M059J (cell line): ENCODE measurements at places on chromosomes 7 and 10. TPM values are rescaled to one million over a fixed set of nuclear protein-coding genes. Genes with fewer than 3 reads are reported as not detected.

Gene EN2
- total RNA-seq: not detected in 2 replicates

Gene FRMD4A
- 4.0 and 10.8 TPM in 2 replicates for total RNA-seq

Gene VOPP1
- 71.2 and 89.5 TPM in 2 replicates for total RNA-seq

- DNase-seq: no peak
These were observed 56.7 kb downstream of the SNX10 start for GRCh38 chr7:26348234-26348851.

- DNase-seq: peak; percentile 15
These were observed 159.6 kb downstream of the KMT2E start for GRCh38 chr7:105173586-105173985.

DNA sequence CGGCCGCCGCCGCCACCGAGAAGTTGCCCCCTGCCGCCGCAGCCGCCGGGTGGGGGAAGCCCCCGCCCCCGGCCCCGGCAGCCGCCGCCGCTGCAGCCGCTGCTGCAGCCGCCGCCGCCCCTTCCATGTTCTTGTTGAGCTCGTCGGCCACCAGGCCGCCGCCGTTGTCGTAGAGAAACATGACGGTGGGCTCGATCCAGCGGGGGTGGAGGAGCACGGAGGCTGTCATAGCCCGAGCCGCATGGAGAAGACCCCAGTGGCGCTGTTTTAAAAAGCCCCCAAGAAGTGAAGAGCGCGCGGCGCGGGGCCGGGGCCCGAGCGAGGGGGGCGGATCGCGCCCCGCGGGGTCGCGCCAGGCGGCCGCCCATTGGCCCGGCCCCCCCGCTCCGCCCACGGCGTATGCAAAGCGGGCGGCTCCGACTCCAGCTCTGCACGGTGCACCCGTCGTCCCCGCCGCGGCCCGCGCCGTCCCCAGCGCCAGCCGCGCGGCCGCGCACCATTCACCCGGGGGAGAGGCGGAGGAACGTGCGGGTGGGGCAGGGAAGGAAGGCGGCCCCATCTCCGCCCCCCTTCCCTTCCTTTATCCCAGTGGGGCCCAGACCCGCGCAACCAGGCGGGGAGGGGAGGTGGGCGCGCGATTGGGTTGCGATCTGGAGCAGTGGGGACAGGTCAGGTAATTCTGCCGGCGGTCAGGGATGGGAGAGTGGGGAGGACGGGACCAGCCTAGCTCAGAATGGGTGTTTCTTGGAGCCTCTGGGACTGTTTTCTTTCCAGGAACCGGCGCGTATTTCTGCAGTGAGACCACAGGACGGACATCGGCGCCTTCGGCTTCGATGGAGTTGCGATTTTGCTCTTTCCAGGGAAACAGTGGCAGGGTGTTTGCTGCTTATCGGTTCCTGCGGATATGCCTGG is at the start of gene HOXA13:
HOXA13 (minus strand) TSS at position 243 of the 912 bp plus-strand sequence; CDS start at position 229, 14 bp downstream.
- DNase-seq: peak; percentile 75

GRCh38 chr10:59949608-59950007 is 43.3 kb upstream of the CCDC6 start:
- DNase-seq: no peak

- no peak for DNase-seq
These were observed 140.3 kb downstream of the VIPR2 start for GRCh38 chr7:159004411-159004810.

GRCh38 chr7:100189061-100189460 is 11.3 kb downstream of the STAG3 start:
- no peak for DNase-seq

DNA sequence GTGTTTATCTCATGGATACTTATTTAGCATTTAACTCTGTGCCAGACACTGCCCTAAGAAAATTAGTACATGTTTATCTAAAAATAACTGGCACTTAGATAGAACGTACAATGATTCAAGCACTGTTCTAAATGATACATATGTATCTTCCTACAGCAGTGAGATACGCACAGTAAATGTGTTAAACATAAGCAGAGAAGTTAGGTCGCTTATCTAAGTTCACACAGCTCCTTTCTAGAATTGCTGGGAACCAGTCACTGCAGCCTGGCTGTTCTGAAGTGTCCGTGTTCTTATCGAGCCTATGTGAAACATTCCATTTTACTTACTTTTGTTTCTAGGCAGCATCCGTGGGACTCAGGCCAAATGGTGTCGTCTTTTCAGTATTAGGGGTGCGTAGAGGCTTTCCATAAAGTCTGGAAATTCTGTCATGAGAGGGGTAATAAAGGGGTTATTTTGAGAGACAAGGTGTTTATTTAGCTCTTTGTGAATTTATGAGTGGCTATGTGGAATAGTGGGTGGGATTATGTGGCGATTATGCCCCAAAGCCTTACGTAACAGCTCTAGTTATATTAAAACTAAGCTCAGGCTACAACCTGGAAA is 186.9 kb downstream of the SND1 start:
- DNase-seq: no peak

DNA sequence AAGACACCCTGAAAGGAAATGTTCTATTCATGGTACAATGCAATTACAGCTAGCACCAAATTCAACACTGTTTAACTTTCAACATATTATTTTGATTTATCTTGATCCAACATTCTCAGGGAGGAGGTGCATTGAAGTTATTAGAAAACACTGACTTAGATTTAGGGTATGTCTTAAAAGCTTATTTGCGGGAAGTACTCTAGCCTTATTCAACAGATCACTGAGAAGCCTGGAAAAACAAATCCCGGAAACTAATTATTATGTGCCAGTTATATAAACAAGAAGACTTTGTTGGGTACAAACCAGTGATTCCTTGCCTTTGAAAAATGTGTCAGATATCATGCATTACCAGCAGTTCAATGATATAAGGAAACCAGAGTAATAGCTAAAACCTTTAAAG is 160.1 kb downstream of the CFTR start:
- DNase-seq: no peak
